Suppressor macrophage (primary cell): ENCODE measurements at places on chromosomes 6 and 20.

GRCh38 chr6:6927521-6928361 lies 180.0 kb upstream of the RREB1 start:
- DNase-seq = peak; percentile 68

- DNase-seq = no peak
Observed at GRCh38 chr6:82144007-82144851, 103.3 kb downstream of the IBTK start.

GRCh38 chr6:115120391-115120790 lies 777.6 kb upstream of the HS3ST5 start:
- DNase-seq = no peak

- DNase-seq = peak; percentile 9
Observed at GRCh38 chr20:20691477-20692235, 20.8 kb downstream of the RALGAPA2 start.
